ENCODE measurements at places on chromosomes 13 and 19.

DNA sequence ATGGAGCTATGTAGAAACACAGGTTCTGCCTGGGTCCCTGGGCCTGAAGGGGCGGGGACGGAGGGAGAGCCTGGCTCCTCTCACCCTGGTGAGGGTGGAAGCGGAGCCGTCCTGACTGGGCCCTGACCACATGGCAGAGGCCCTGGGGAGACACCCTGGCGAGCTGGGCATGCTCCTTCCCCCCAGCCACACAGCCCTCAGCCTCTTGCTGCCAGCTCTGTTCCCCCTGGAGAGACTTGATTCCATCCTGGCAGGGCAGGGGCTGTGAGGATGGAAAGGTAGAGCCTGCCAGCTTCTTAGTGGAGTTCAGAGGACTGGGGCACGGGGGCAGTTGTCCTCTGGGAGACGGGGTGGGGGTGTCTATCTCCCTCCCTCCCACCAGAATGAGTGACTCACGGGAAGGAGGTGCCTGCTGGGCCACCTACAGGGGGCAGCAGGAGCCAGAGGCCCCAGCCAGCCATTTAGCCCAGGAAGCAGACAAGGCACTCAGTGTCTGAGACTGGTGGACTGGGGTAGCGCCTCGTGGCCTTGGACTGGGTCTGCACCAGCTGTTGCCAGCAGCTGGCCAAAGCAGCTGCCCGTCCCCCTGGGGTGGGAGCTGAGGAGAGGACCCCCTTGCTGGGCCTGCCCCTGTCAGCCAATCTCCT is 22.8 kb upstream of the RNF17 start:
- no peak for DNase-seq

GRCh38 chr13:110123041-110123809 is 183.7 kb downstream of the COL4A1 start:
- DNase-seq, result no peak

GRCh38 chr13:26656919-26657318 is 99.4 kb downstream of the WASF3 start:
- DNase-seq, result peak; percentile 68

DNA sequence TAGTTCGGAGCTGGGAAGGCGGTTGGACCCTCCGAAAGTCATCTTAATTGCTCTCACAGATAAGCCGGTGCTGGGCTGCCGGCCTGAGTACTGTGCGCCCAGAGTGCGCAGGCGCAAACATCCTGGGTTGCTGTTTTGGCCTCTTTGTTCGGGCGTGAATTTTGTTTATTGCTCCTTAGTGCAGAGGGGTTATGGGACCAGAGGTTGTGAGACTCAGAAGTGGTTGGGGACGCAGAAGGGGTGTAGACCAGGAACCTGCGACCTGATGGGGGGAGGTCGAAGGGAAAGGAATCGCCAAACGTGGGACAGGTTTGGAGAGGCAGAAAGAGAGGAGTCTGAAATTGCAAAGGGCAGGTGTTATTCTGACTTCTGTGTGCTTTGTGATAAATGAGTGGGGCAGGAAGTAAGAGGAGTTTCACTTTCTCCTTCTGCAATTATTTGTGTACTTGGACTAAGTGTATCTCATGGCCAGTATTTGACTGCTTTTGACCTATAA is 607 bp upstream of the ZNF566 start:
- peak; percentile 84 for DNase-seq

DNA sequence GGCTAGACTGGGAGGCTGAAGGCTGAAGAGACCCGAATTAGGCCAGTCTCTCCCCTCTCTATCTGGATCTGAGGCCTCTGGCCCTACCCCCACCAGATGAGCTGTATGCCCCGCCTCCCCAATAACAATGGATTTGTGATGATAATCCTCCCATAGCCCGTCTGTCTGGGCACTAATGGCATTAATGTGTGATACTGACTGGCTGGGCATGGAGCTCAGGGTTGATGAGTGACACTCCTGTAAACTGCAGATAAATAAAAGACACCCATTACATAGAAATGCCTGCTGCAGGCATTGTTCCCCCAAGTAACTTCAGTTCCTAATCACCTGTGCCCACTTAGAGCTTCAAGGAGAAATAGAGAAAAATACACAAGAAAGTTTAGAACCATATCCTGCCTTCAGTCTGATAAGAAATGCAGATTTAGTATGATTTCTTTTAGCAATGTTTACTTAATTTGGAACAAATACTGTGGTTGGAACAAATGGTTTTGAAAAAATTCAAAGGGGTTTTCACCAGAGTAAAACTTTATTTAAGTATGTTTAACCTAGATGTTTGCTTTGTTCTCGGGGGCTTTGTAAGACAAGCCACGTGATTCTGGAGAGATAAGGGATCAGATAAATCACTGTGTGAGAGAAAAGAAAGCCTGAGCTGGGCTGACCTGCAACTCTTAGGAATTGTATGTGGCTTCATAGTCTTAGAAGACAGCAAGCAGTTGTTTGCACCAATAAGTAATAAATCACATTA is 60.3 kb downstream of the TNFRSF19 start:
- DNase-seq, result no peak

DNA sequence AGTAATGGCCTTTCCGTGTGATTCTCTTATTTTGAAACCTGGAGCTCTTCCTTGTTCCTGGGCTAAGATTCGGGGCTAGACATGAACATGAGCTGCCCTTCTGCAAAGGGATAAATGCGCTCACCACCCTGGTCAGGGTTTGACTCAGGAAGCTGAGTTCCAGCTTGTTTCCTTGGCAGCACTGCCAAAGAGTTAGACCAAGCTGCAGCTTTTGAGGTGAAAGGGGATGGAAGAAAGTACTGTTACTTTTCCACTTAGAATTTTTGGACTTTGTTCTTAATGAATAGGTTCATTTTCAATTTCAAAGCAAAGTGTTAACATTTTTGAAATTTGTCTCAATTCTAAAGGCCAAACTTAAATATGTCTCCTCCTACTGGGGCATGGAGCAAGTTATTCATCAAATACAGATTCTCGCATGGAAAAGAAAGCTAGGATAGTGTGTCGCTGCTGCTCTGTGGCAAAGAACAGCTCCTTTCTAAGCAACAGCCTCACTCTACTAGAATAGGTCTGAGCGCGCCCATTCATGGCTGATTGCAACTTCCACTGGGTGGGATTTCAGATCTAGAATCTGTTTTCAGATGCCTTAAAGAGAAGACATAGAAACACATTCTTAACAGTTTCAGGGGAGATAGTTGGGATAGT is 2.2 kb downstream of the RGCC start:
- no peak for DNase-seq

DNA sequence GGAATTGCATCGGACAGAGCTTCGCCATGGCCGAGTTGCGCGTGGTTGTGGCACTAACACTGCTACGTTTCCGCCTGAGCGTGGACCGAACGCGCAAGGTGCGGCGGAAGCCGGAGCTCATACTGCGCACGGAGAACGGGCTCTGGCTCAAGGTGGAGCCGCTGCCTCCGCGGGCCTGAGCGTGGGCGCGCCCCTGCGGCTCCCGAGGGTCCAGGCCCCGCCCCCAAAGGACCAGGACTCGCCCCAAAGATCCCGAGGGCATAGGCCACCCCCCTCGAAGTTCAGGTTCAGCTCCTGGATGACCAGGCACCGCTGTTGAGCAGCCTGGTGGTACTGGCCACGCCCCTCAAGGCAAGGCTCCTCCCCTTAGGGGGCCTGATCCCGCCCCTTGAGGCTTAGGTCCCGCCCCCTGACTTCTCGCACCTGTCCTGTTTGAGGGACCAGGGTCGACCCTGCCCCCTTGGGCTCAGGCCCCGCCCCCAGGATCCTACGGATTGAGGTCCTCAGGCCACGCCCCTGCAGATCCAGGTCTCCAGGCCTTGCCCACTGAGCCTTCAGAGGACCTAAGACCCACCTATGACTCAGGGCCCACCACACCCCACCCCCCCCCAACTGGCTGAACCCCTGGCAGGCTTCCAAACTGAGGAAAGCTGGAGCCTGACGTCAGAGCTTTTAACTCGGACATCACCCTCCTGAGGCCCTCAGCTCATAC is 43.1 kb downstream of the CYP4F22 start:
- no peak for DNase-seq

DNA sequence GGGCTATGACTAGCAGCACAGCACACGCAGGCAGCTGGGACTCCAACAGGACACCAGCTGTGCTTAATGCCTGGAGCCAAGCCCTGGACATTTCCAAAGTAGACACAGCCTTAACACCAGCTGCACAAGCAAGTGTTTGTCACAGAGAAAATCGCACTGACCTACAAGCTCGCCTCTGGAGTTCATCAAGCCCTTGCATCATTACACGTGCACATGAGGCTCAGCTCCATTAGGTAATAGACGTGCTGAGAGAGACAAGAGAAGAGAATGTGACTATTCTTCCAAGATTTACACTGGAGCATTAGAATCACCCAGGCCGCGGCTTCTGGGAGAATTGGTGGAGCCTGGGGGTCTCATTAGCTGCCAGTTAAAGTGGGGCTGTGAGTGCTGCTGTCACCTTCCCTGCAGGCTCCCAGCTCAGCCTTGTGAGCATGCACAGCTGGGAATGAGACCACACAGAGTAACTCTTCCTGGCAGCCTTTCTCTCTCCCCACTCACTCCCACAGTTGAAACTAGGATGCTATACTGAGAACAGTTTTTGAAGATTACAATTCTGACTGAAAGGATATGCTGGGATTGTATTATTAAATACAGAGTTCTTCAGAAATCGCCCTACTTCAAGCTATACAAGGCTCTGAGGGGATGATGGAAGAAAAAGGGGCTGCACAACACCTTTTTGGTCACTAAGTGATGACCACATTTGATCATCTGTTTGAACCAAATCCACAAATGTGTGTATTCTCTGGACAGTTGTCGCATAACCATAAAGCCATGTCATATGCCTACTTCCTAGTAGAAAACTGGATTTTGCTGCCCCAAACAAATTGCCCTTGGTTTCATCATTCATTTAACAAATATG is 10.5 kb downstream of the STOML3 start:
- DNase-seq, result no peak

GRCh38 chr19:54462047-54462654 is 1.4 kb downstream of the LENG9 start:
- no peak for DNase-seq

GRCh38 chr13:62014299-62014698 is 598.6 kb upstream of the PCDH20 start:
- no peak for DNase-seq

GRCh38 chr13:56317841-56318240 is 822.9 kb upstream of the PRR20A start:
- DNase-seq, result no peak

DNA sequence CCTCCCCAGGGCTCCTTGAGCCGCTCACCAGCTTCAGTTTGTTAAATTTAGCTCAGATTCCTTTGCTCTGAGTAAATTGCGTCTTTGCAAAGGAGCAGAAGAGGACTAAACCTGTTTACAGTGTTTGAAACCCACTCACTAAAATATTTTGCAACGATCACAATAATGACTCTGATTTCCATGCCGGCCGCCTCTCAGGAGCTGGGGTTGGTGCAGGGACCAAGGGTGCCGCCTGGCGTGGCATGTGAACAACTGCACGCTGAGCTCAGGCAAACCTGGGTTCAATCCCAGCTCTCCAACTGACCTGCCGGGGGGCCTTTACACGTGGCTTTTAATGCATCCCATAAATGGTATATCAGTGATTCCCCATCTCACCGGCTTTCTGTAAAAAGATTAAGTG is 68.7 kb upstream of the CACNA1A start:
- DNase-seq, result no peak

GRCh38 chr13:25446261-25446660 is 74.5 kb downstream of the ATP8A2 start:
- no peak for DNase-seq

GRCh38 chr13:67554286-67554685 is 324.1 kb upstream of the PCDH9 start:
- no peak for DNase-seq

- no peak for DNase-seq
Measured at GRCh38 chr13:39049274-39049673, 11.0 kb downstream of the NHLRC3 start.

DNA sequence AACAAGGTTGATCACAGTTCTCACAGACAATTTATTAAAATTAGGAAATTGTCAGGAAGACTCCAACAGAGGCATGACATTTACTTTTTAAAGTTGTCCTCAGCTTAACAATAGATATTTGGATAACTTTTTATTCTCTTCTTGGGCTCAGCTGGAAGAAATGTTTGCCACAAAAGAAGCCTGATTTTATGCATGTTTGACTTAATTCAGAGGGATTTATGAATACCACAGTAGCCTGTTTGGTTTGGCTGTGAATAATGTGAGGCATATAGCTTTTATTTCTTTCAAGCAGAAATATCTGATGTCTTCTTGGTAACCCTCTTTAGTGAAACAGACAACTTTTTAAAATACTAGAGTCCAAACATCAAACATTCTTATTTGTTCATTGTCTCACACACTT is 1464.5 kb upstream of the SLC10A2 start:
- DNase-seq, result no peak

DNA sequence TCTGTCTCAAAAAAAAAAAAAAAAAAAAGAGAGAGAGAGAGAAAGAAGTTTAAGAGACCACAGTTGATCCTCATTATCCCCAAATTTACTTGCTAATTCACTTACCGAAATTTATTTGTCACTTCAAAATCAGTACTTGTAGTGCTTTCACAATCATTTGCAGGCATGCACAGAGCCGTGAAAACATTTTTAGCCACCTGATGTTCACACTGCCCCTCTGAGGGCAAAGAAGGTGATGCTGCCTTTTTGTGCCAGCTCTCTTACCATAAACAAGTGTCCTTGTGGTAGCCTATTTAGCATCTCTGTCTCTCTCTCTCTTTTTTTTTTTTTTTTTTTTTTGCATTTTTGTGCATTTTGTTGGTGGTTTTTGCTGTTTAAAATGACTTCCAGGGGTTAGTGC is 24.1 kb upstream of the CASP14 start:
- no peak for DNase-seq

GRCh38 chr13:95100525-95101433 is 200.5 kb downstream of the ABCC4 start:
- no peak for DNase-seq

GRCh38 chr13:98975822-98976261 is 2.0 kb downstream of the DOCK9 start:
- no peak for DNase-seq

DNA sequence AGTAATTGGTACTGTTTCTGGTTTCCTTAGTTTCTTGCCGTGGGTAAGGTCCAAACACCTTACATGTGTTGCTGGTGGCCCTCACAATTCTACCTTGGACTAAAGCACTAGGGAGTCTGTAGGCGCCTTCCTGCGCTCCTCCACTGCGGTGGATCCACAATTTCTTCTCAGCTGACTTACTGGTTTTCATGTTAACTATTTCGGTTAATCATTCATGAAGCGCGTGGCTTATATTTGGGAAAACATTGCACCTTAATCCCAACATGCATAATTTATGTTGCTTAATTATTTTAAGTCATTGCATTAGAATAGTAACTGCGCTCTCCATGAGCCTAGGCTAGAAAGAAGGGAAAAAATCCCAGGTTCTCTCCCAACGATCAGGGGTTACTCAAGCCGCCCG is 37.7 kb downstream of the ARHGEF7 start:
- DNase-seq, result no peak

- no peak for DNase-seq
Measured at GRCh38 chr13:105991622-105992277, 543.7 kb downstream of the EFNB2 start.

Measured in AG04450 (cell line).